ENCODE measurements at places on chromosomes 16 and 17.

- H3K4me3 ChIP-seq: peak overlapping the region; percentile 46
- H3K4me1 ChIP-seq: peaks cover 53% of the 10 kb centered on the region
- H3K36me3 ChIP-seq: peaks cover 42% of the 10 kb centered on the region
- H3K27me3 ChIP-seq: no peaks in the 10 kb centered on the region
- H3K27ac ChIP-seq: peak overlapping the region; percentile 81
Observed at GRCh38 chr17:3956327-3956957, 7.8 kb downstream of the ATP2A3 start.

DNA sequence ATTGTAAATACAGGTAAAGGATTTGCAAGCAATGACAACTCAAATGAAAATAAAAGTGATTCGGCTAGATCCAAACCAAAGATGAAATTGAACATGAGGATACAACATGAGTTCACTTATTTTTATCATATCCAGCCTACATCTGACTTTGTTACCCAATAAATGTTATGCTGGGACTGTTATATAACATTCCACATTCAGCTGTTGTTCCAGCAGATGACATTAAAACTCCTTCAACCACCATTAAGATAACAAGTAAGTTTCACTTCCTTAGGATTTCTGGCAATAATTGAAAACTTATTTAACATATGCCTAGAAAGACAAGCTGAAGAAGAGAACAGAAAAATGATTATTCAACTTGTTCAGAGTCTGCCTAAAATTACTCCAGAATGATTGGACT, 729.4 kb downstream of the CDH11 start:
- DNase-seq: no peak
- H3K27ac ChIP-seq: no peak overlapping the region
- H3K27me3 ChIP-seq: no peaks in the 10 kb centered on the region
- H3K4me3 ChIP-seq: no peak overlapping the region
- H3K36me3 ChIP-seq: no peaks in the 10 kb centered on the region

GRCh38 chr17:64718058-64718457, 56.0 kb upstream of the SMURF2 start:
- no peak overlapping the region for H3K27ac ChIP-seq
- H3K4me1 ChIP-seq: peaks cover 15% of the 10 kb centered on the region
- no peaks in the 10 kb centered on the region for H3K36me3 ChIP-seq
- H3K27me3 ChIP-seq: no peaks in the 10 kb centered on the region

GRCh38 chr16:53435066-53435688, 906 bp downstream of the RBL2 start:
- H3K27me3 ChIP-seq: no peaks in the 10 kb centered on the region
- peaks cover 27% of the 10 kb centered on the region for H3K4me1 ChIP-seq
- peak overlapping the region; percentile 98 for H3K4me3 ChIP-seq
- peak overlapping the region; percentile 96 for H3K27ac ChIP-seq

- DNase-seq: no peak
- H3K27ac ChIP-seq: peak overlapping the region; percentile 63
- H3K4me3 ChIP-seq: no peak overlapping the region
- peaks cover 35% of the 10 kb centered on the region for H3K4me1 ChIP-seq
Observed at GRCh38 chr17:17408236-17408794, 68.5 kb upstream of the MED9 start.

- H3K4me1 ChIP-seq: no peaks in the 10 kb centered on the region
- DNase-seq: no peak
- no peak overlapping the region for H3K4me3 ChIP-seq
- H3K27ac ChIP-seq: no peak overlapping the region
Observed at GRCh38 chr16:48517493-48517892, 92.5 kb downstream of the N4BP1 start.

DNA sequence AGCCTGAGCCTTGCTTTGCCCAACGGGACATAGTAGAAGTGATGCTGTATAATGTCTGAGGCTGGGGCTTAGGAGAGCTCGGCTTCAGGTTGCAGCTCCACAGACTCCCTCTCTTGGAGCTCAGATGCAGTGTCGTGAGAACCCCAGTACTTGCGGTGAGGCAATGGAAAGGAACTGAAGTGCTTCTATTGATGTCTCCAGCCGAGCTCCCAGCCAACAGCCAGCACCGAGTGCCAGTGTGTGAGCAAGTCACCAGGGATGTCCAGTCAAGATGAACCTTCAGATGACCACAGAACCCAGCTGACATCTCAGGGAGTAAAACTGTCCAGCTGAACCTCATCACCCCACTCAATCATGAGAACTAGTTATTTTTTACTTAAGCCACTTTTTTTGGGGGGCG, 268.1 kb downstream of the IRF8 start:
- no peak for DNase-seq
- H3K4me1 ChIP-seq: no peaks in the 10 kb centered on the region
- H3K27me3 ChIP-seq: peaks cover 54% of the 10 kb centered on the region

GRCh38 chr16:3736116-3736515, 18.8 kb upstream of the TRAP1 start:
- no peaks in the 10 kb centered on the region for H3K27me3 ChIP-seq
- H3K4me3 ChIP-seq: no peak overlapping the region
- H3K27ac ChIP-seq: no peak overlapping the region
- peaks cover 14% of the 10 kb centered on the region for H3K4me1 ChIP-seq

DNA sequence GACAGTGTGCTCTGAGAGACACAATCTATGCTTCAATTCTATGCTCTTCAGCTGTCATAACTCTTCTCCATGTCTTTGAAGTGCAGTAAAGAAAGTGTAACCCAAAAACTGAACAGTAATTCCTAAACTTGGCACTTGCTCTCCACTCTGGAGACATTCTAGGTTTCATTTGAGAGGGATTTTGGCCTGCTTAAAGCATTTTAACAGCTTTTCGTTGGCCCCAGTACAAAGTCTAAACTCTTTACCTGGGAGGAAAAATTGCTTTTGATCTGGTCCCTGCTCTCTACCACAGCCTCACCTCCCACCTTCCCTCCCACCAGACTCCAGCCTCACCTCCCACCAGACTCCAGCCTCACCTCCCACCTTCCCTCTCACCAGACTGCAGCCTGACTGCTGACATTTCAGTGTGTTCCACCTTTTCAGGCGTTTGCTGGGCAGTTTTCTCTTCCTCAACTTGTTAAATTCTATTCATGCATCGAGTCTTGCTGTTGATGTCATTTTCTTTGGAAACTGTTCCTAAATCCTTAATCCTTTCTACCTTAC, 132.6 kb downstream of the RPTOR start:
- H3K27me3 ChIP-seq: no peaks in the 10 kb centered on the region

- H3K27me3 ChIP-seq: no peaks in the 10 kb centered on the region
- no peak overlapping the region for H3K27ac ChIP-seq
- no peaks in the 10 kb centered on the region for H3K36me3 ChIP-seq
Observed at GRCh38 chr16:578870-579405, 9.2 kb downstream of the PIGQ start.

DNA sequence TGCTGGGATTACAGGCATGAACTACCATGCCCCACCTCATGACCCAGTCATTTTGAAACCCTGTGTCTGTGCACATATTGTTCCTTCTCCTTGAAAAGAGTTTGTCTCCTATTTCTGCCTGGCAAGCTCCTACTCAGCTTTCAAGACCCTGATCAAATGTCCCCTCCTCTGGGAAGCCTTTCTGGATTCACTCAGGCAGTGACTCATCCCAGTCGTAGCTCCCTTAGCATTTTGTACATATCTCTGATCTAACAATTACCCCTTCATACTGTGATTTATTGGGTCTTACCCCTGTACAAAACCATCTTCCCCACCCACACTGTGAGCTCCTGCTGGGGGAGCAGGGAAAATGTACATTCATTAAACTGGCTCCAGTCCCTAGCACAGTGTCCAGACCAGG, 18.1 kb upstream of the ABCC12 start:
- H3K4me3 ChIP-seq: no peak overlapping the region
- H3K27ac ChIP-seq: no peak overlapping the region
- peaks cover 2% of the 10 kb centered on the region for H3K36me3 ChIP-seq
- H3K4me1 ChIP-seq: no peaks in the 10 kb centered on the region

DNA sequence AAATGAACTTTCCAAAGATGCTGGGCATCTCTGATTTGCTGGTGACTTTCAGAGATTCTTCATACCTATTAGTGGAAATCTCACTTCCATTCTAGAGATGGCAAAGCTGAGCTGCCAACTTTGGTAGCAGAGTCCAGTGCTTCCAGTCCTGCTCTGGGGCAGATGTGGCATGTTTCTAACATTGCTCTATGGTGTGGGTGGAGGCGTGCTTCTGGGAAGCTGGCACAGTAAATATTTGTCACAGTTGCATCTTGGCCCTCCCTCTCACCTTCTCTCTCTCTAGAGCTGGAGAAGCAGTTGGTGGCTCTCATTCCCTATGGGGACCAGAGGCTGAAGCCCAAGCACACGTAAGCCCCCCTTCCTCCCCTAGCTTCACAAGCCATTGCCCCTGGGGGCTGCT, 1.9 kb downstream of the TMEM106A start:
- DNase-seq: no peak
- no peak overlapping the region for H3K4me3 ChIP-seq
- H3K27me3 ChIP-seq: no peaks in the 10 kb centered on the region
- H3K27ac ChIP-seq: no peak overlapping the region

DNA sequence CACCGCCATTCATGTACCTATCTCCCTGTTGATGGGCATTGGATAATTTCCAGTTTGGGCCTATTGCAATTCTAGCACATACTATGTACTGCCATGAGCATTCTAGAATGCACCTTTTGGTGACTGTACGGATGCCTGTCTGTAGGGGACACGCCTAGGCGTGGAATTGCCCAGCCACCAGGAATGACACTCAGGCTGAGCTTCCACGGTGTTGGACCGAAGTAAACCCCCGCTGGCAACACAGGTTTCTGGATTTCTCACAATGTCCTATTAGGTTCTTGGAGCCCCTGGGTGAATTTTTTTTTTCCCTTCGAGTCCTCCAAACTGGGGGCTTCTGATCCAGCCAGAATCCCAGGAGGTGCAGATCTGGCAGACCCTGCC, 146.6 kb downstream of the IRF8 start:
- no peak overlapping the region for H3K27ac ChIP-seq
- peaks cover 9% of the 10 kb centered on the region for H3K4me1 ChIP-seq
- no peak overlapping the region for H3K4me3 ChIP-seq

GRCh38 chr16:25575363-25575762, 116.4 kb upstream of the HS3ST4 start:
- no peak overlapping the region for H3K4me3 ChIP-seq
- peaks cover 23% of the 10 kb centered on the region for H3K27me3 ChIP-seq
- no peaks in the 10 kb centered on the region for H3K4me1 ChIP-seq
- no peak for DNase-seq
- H3K27ac ChIP-seq: no peak overlapping the region

DNA sequence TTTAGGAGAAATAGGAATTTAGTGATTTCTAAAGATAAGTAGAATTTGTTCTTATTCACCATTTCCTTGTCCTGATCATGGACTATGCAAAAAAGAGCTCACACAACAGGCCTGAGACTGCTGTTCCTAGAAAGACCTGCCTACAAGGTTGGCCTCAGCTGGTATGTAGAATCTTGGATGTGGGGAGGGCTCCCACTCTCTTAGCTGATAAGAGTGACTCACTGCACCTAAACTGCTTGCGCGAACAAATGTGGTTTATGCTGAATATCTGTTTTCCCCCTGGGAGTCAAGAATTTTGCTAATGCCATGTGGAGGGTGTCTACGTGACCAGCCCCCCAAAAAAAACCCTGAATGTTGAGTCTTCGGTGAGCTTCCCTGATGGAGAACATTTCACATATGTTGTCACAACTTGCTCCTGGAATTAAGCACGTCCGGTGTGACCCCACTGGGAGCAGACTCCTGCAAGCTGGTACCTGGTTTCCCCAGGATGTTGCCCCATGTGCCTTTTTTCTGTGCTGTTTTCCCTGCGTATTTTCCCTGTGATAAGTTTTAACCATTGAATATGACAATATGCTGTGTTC, 68.8 kb upstream of the HSBP1 start:
- no peak for DNase-seq
- no peak overlapping the region for H3K4me3 ChIP-seq
- no peaks in the 10 kb centered on the region for H3K4me1 ChIP-seq
- no peaks in the 10 kb centered on the region for H3K36me3 ChIP-seq

DNA sequence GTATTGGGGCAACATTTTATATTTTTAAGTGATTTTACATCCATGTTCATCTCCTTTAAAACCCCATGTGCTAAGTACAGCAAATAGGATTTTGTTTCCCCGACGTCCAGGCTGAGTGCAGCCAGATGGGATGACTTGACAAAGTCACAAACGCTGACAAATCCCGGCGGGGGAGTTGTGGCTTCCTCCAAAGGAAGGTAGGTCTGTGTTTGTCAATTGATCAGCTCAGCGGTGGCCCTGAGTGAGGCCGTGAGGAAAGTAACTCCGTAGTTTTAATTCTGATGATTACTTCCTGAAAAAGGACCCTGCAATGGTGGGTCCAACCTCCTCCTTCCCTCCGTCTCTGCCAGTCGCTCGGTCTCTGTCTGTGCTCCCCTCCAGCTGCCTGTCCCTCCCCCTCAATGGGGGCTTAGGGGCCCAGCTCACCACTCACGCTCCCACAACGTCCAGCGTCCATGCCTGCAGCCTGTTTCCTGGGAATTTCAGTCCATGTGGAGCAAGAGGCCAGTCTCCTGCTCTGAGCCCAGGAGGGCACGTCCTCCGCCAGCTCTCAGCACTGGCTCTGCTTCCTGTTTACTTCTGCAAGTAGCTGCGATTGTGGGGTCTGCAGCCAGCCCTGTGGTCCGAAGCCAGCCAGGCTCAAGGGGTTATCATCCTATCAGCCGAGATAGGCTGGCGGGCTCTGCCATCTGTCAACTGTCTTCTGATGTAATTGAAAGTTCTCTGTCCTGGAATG, 209.4 kb upstream of the FOXF1 start:
- peaks cover 64% of the 10 kb centered on the region for H3K27me3 ChIP-seq
- H3K4me1 ChIP-seq: no peaks in the 10 kb centered on the region
- no peak overlapping the region for H3K27ac ChIP-seq
- H3K36me3 ChIP-seq: no peaks in the 10 kb centered on the region

DNA sequence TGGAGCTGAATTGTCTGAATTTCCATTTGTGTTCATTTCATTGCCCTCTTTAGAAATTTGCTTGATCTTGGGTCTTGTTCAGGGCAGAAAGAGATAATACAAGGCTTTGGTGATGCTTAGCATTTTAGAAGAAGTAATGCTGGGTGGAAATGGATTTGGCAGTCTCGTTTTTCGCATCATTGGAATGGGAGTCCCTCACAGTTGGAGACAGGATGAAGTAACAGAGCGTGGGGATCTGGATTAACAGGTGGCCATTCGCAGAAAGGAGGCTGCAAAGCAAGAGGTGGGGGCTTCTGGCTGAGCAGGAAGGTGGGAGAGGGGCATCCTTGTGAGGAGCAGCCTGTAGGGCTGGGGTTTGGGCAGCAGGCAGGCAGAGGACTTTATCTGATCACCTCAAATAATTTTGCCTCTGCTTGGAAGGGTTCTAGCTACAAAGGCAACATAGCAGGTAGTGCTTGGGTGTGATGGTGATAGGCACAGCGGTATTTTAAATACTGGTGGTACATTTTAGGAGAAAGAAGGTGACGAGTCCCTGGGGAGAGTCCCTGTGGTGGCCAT, 17.0 kb downstream of the KSR1 start:
- H3K36me3 ChIP-seq: peaks cover 5% of the 10 kb centered on the region
- peaks cover 81% of the 10 kb centered on the region for H3K4me1 ChIP-seq
- H3K27me3 ChIP-seq: no peaks in the 10 kb centered on the region
- H3K27ac ChIP-seq: peak overlapping the region; percentile 94

DNA sequence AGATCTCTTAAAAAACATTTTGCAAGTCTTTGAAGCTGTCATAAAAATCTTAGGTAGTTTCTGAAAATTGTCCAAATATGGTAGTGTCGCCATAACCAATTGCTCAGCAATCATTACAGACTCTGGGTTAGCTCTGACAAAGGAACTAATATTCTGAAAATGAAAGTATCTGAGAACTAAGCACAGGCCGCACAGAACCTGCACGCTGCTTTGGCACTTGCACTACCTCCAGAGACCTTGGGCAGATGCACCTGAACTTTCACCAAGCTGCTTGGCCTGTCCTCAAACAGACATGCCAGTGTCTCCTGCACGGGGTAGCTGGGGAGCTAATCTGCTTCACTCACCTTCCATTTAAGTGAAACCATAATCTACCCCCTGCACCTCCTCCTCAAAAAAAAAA, 317.0 kb downstream of the MAF start:
- peak overlapping the region; percentile 17 for H3K4me3 ChIP-seq
- DNase-seq: no peak
- peaks cover 6% of the 10 kb centered on the region for H3K36me3 ChIP-seq
- no peaks in the 10 kb centered on the region for H3K27me3 ChIP-seq

Data from central memory CD8-positive, alpha-beta T cell (primary cell).